ENCODE measurements at places on chromosomes 7 and 10. TPM values are rescaled to one million over a fixed set of nuclear protein-coding genes. Genes with fewer than 3 reads are reported as not detected.

PRR15 gene
- total RNA-seq, result 7.2 TPM

RELN gene
- 0.98 TPM for total RNA-seq

CALML5 gene
- not detected for total RNA-seq

PIP4K2A gene
- 36.8 TPM for total RNA-seq

MYO3A gene
- total RNA-seq, result not detected

ZNF365 gene
- 11.0 TPM for total RNA-seq

DNAJC1 gene
- 67.1 TPM for total RNA-seq

HIPK2 gene
- total RNA-seq, result 34.3 TPM

HOXA9 gene
- total RNA-seq, result not detected

TAS2R5 gene
- total RNA-seq, result 1.5 TPM

GRCh38 chr10:128875956-128876736, 590.9 kb upstream of the MGMT start:
- DNase-seq, result no peak

DNA sequence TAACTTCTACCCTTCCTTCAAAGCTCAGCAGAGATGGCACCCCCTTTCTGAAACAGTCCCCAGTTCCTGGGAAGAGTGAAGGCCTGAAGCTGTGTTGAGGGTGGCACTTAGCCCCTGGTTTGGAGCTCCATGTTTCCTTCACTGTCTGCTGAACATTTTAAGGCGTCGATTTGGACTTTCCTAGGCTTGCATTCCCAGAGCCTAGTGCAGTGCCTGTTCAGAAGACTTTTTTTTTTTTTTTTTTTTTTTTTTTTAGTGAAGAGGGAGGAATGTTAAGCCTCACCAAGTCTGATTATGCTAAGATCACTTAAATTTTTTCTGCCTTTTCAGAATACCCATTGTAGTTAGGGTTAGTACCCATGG, 97.0 kb downstream of the PFKFB3 start:
- DNase-seq, result no peak

DNA sequence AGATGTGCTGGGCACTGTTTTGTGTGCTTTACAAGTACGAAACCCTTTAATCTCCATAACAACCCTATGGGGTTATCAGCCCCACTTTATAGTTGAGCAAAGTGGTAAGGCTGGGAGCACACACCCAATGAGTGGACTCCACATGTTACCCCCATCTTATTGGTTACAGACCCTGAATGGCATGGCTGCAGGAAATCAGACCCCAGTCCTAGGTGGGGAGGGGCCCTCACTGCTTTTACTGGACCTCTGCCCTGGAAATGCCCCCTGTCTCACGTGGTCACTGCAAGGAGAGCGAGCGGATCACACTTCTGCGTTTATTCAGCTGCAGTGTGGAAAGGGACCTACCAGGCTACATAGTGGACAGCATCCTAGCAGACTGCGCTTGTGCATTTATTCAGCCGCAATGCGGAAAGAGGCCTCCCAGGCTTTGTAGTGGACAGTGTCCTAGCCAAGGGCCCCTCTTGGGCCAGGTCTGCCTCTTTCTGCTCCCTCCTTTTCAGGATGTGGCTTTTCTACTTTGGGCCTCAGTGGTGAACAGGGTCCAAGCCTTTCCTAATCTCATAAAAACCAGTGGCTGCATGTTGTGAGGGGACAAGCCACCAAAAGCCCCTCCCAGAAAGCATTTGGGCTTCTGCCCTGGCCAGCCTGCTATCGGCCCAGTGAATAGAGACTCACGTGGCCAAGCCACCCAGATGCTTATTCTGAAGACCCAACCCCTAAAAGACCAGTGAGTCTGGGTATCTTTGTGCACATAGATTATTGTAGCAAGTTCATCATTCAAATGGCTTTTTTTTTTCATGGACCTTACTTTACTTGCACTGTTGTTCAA, 405.7 kb upstream of the RNF32 start:
- DNase-seq, result no peak

- no peak for DNase-seq
These were observed 72.4 kb downstream of the DENND2A start for GRCh38 chr7:140568021-140568813.

GRCh38 chr7:80275192-80275605, 140.6 kb downstream of the GNAI1 start:
- DNase-seq, result no peak

- DNase-seq, result no peak
These were observed 25.5 kb upstream of the ABLIM1 start for GRCh38 chr10:114683593-114683992.

GRCh38 chr7:67542916-67543315, 546.3 kb downstream of the TYW1 start:
- no peak for DNase-seq

- DNase-seq, result no peak
These were observed 4.7 kb downstream of the CASD1 start for GRCh38 chr7:94514140-94514889.

- peak; percentile 84 for DNase-seq
These were observed 35.0 kb downstream of the SRI start for GRCh38 chr7:88184848-88185304.
